HAP-1 (cell line): ENCODE measurements at places on chromosomes 7 and 10.

GRCh38 chr10:117544004-117544701, 1.6 kb downstream of the EMX2 start:
- no peak for DNase-seq

DNA sequence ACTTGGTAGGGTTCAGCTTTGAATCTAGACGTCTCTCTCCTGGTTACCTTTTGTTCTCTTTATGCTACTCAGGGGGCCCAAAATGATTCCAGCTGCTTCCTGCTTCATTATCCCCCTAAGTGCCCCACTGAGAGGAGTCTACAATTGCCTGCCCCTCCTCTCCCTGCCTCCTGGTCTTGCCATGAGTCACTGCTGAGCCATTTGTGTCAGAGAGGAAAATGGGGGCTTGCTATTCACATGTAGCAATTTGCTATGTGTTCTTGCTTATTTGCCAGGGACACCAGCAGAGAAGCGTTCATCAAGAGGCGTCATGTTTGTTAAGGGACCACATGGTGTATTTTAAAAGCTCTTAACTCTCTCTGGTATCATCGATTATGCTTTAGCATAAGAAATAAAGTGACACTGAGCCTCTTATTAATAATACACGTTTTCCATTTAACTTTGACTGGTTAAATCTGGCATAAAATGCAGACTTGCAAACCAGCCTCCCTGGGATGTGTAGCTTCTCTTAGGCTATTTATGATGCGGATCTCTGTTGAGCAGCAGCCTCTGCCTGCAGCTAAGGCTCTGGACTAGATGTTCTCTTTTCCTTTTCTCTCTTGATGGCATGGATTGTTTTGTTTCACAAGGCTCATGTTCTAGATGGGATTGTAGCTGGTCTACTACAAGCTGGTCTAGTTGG, 239.3 kb downstream of the AUTS2 start:
- DNase-seq: peak; percentile 23

- DNase-seq: no peak
Observed at GRCh38 chr10:132700156-132701098, 85.5 kb downstream of the NKX6-2 start.

DNA sequence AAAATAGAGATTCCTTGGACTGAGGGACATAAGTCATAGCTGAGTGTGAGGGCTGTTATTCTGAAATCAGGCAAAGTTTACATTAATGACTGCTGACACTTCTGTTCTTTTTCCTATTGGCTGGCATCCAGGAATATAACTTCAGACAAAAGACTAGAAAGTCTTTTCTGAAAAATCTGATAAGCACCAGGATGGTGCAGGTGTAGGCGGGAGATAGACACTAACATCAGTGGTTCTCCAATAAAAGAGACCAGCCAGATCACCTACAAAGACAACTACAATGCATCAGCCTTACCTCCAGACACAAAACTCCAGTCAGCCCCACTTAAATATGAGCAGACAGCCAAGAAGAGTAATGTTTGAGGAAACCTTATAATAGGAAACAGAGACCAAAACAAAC, 168.3 kb upstream of the LRGUK start:
- DNase-seq: no peak

DNA sequence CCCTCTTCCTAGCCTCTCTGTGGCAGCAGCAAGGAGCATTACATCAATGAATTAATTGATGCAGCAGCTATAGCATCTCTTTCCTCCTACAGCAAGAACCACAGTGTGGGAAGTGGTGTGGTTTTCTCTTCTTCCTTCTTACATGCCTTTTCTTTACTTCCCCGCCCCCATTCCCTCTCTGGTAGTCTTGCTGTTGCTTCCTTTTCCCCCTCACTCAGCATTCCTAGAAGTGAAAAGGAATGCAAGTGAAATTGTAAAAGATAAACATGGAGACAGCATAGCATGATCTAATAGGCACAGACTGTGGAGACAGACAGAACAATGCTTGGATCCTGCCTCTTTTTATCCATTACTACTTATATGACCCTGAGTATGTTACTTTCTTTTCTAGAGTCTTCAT, 370.5 kb upstream of the BMPER start:
- no peak for DNase-seq

- no peak for DNase-seq
Observed at GRCh38 chr7:41039981-41040380, 662.9 kb downstream of the INHBA start.

DNA sequence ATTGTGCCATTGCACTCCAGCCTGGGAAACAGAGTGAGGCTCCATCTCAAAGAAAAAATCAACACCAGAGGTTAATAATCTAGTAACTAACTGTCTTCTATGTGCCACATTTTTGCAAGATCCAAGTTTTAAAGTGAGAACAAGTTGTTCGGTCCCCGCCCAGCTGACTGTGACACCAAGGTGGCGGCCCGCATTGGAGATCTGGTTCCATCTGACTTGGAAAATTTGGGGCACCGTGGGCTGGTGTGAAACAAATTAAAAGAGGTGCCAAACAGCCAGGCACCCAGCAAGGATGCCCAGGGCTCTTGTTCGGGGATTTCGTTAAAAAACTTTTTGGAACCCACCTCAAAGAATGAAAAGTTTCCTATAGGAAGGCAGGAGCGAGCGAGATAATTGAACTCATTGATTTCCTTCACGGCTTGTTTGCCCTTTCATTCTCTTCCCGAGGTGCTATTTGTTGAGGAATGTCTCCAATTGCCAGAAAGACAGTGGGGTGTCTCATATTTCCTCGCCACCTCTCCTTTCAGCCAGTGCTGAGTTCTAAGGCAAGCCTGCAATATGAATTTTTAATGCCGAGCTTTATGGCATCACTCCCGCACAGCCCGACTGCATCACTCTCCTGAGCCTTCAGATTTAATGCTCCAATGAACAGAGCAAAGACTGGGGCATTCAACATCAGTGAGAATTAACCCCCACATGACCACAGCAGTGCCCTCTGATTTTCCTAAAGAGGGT, 156.9 kb upstream of the SH2B2 start:
- no peak for DNase-seq

DNA sequence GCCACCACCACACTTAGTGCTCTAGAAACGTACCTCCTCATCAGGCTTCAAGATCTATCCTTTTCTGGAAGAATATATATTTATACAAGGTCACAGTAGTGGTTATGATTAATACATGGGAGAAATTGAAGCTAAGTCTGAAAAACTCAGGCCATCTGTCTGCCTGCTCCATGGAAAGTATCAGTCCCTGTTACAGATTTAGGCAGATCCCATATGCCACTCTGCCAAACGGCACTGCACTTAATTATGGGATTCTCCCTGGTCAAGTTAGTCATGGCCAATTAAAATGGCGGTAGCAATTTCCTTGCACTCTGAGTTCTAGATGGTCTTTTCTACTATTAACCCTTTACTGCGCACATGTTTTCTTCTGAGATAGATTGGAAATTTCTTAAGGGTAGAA, 740.0 kb downstream of the SUGCT start:
- no peak for DNase-seq

DNA sequence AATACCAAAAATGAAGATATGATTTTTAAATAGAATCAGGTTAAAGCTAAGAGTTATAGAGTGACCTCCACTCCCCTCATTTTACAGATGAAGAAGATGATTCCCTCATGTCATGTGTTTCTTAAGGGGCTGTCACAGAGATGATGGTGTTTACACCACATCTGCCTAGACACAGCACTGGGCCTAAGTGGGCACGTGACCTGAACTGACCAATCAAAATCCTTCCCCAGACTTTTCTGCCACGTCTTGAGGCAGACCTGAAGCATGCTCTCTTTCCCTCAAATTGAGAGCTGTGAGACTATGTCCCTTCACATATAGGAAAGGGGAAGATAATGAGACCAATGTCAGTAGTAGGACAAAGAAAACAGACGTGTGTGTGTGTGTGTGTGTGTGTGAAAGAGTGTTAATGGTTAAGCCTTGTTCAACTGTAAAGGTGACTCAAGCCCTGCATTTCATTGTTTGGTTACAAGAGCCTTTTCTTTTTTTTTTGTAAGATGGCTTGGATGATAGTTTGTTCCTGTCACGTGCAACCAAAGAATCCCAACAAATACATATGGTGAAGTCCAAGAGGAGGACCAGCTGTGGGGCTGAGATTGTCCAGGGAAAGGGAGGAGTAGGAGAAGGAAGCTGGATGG, 172.8 kb upstream of the AOAH start:
- no peak for DNase-seq

- no peak for DNase-seq
Observed at GRCh38 chr7:158648787-158649186, 55.8 kb downstream of the NCAPG2 start.

DNA sequence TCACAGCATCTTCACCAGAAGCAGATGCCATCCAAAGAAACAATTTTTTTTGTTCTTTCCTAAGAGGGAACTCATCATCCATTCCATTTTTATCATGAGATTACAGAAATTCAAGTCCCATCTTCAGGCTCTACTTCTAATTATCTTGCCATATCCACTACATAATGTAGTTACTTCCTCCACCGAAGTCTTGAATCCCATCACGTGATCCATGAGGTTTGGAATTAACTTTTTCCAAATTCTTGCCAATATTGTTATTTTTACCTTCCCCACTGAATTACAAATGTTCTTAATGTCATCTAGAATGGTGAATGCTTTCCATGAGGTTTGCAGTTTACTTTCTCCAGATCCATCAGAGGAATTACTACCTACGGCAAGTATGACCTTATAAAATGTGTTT, 1014.7 kb upstream of the LRRN3 start:
- no peak for DNase-seq

DNA sequence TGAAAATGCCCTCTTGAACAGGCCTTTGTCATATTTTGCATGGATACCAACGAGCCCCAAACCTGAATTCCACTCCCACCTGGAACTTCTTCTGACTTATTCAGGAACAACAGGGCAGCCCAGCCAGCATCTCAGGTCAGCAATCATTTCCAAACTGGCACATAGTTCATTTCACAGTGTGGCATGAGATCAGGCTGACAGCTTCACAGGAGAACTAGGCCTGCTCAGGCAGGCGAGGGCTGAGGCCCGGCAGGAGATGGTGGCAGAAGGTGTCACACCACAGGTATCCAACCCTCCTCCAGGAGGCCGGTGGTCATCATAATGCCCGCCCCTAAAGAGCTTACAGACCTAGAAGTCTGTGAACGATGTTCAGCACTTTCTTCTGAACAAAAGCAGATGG, 42.5 kb downstream of the DENND11 start:
- DNase-seq: no peak

DNA sequence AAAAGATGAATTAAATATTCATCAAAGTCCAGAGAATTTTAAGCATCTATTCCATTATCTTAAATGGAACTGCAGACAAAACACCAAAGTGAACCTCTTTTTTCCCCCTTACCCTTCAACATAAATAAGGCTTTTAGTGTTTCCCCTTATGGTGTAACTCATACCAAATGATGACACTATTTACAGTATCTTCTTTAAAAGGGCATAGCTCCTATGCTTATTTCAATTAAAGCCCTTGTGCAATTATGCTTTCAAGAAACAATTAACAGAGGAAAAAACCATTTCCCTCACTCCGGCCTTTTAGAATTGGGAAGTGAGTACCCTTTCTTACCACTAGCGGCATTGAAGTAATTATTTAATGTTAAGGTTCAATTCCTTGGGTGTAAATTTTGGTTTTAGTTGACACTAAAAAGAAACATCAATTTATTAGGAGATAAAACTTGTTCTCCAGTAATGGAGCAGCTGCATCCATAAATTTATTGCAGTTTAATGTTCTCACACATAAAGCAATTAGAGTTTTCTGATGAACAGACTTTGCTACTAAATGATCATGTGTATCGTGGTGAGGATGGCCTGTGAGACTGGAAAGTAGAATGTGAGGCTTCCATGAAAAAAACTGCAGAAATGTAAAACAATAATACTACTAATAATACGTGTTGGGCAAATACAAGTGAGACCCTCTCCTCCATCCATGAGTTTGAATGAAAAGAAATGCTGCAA, 661.3 kb downstream of the PARD3 start:
- DNase-seq: no peak

DNA sequence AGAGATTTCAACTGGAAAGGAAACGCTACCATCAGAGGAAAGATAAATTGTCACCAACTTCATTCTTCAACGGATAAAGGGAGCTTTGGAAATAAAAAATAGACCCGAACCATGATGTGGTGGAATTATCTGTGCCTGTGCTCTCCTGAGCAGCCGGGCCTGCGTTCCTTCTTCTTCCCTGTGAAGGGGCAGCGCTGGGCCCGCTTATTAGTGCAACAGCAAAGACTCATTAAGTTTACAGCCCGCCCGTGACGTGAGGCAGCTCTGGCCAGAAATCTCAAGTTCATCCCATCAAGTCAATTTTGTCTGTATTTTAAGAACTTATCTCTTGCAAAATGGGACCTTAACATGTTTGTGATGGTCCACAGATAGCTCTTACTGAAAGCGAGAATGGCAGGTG, 193.7 kb downstream of the ADARB2 start:
- no peak for DNase-seq

DNA sequence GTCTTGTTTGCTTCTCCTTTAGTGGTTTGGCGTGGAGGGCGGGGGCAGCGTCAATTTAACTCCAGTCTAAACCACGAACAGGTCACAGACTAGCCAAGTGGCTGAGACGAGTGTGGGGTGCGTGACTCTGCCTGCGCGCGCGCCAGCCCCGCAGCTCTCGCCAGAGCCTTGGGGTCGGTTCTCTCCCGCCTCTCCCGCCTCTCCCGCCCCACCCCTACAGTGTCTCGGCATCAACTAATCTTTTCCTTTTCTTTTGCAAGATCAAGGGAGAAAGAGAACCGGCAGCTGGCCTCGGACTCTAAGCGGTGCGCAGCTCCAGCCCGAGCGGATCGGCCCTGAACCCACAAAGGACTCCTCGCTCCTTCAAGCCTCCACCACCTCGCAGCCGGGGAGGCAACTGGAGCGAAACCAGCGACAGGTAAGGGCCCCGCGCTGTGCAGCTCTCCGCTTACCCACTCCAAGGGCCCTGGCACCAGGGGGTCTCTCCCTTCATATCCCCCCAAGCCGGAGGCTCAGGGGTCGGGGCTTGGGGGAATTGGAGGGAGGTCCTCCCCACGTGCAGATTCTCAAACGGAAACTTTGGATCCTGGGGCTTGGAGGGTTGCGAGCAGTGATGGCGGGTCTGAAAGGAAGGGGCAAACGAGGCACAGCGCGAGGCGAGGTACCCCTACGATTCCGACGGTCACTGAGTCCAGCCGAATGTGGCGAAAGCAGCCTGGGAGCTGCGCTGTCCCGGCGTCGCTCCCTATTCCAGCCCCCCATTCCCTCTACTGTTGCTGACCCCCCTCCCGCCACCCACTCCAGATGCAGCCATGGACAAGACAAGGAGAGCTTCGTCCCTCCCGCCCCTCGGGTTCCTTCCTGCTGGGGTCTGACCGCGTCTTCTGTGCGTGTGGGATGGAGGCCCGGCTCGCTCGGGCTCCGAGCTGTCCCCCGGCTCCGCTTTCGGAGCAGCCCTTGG, 829 bp downstream of the CHRM2 start:
- no peak for DNase-seq
